ENCODE measurements at places on chromosomes 1 and 21. TPM values are rescaled to one million over a fixed set of nuclear protein-coding genes. Genes with fewer than 3 reads are reported as not detected.

- no peak for DNase-seq
These were observed 29.0 kb upstream of the JAK1 start for GRCh38 chr1:64995316-64995715.

The RNU1-1 gene
- 6,222 TPM for total RNA-seq

GRCh38 chr1:237124856-237125462, 83.0 kb downstream of the RYR2 start:
- DNase-seq = no peak

The PRDM16 gene
- 1.6 TPM for total RNA-seq

All from mucosa of descending colon (tissue), 3 donors.